GM12891 (cell line): ENCODE measurements at places on chromosomes 13 and 19.

DNA sequence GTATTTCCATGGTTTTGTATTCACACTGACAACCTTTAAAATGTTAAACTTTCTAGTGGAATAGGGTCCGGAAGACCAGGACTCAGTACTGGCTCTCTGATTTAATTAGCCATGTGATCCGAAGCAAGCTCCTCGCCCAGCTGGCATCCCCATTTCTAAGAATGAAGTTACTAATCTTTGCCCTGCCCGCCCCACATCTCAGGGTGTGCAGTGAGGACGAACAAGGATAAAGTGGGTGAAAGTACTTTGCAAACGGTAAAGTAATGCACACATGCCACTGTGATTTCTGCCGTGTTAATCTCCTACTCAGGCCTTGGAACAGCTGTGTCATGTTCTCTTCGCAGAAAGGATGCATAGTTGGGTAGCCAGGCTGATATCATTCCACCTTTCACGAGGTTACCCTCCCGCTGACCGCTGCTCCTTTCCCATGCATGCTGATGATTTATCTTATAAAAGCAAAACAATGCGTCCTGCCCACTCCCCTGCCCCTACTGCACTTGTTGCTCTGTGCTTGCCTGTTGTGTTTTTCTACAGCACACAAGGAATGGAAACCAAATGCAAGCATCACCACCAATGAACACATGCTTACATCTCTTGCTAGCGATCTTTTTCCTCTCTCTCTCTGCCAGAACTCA, 539.0 kb downstream of the EFNB2 start:
- DNase-seq: no peak

DNA sequence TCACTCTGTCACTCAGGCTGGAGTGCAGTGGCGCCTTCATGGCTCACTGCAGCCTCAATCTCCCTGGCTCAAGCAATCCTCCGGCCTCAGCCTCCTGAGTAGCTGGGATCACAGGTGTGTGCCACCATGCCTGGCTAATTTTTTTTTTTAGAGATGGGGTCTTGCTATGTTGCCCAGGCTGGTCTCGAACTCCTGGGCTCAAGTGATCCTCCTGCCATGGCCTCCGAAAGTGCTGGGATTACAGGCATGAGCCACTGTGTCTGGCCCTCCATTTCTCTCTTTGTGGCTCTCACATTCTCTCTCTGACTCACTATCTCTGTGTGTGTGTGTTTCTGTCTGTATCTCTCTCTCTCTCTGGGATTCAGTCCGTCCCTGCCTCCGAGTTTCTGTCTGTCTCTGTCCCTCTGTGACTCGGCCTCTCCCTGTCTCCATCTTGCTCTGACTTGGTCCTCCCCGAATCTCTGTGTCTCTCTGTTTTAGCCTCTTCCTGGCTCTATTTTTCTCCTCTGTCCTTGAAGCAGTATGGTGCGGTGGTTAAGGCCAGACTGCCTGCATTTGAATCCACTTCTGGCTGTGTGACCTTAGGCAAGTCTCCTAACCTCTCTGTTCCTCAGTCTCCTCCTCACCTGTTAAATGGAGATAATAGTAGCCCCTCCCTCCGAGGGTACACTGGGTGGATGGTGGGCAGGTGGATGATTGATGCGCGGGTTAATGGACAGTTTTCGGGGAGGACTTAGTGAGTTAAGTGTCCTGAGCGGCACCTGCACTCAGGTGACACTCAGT, 11.0 kb downstream of the MEIS3 start:
- DNase-seq: no peak

DNA sequence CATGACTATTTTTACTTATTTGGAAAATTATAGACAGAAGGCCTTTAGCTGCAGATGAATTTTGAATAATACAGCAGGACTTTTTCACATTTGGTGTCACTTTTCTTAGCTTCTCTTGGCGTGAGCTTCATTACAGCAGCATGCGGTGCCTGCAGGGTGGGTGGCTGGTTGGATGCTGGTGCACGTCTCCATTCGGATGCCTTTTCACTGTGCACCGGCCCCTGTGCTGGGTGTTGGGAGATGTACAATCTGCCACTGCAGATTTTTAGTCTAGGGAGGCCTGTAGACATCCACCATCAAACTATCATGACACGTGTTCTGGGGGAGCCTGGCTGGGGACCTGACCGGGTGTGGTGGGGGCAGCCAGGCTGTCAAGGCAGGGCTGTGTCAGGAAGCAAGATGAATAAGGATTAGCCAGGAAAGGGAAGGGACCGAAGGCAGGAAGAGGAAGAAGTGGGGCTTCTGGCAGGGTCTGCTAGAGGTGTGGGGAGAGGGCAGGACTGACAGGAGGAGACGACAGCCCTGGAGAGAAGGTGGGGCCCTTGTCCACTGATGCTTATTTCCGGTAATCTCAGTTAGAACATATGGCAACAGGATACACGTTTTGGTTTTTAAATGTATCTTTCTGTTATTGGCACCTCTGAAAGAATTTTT, 88.8 kb downstream of the ARHGEF7 start:
- no peak for DNase-seq

DNA sequence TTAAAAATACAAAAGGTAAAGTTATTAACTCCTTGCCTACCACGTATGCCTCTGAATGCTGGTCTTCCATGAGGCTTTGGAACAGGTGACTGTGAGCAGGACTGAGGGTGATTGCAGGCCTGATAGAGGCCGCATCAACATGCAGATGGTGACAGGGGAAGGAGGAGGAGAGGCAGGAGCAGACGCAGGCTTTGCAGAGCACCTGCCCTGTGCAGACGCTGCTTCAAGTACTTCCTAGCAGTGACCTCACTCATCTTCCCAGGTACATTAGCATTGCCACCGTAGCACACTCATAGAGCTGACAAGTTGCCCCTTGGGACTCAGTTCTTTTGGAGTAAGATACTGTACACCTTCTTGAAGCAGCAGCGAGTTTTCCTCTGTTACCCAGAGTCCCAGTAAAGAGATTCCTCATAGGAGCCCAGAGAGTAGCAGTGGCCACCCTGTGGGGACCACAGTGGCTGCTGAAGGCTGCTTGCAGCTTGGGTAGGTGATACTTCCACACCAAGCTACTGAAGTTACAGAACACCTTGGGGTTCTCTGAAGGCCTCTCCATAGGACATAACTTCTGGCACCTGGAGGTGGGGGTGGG, 56.0 kb downstream of the ZNF536 start:
- no peak for DNase-seq

DNA sequence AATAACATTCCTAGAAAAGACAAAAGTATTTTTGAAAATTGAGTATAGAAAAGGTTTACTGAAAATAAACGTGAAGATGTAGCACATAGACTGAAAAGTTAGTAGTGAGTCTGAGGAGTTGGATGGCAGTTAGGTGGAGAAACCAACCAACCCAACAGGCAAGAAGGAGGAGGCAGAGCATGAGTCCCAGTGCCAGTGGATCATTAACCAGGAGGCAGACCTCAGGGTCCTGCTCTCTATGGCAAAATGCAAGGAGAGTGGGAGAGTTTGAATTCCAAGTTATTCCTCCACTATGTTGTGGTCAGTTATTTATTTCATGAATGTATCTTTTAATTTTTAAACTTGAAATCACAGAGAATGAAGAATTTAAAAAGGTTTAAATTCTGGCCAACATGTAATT, 446.4 kb downstream of the GPC6 start:
- no peak for DNase-seq

DNA sequence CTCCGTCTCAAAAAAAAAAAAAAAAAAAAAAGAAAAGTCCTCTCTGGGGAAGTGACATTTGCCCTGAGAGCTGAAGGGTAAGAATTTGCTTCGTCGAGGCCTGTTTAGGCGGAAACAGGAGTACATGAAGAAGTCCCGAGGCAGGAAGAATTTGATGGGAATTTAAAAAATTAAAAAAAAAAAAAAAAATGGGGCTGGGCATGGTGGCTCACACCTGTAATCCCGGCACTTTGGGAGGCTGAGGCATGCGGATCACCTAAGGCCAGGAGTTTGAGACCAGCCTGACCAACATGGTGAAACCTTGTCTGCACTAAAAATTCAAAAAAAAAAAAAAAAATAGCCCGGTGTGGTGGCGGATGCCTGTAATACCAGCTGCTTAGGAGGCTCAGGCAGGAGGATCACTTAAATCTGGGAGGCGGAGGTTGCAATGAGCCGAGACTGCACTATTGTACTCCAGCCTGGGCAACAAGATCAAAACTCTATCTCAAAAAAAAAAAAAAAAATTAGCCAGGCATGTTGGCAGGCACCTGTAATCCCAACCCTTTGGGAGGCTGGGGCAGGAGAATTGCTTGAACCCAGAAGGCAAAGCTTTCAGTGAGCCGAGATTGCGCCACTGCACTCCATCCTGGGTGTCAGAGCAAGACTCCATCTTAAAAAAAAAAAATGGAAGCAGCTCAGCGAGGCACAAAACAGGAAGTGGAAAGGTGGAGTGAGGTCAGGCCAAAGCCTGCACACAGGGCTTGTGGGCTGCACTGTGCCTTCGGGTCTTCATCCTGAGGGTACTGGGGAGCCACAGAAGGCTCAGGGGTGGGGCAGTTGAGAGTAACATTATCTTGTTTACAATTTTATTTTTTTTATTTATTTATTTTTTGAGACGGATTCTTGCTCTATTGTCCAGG, 4.9 kb downstream of the BAX start:
- DNase-seq: no peak

GRCh38 chr13:73462241-73462640, 403.4 kb downstream of the KLF5 start:
- DNase-seq: no peak

- no peak for DNase-seq
These were observed 183.6 kb upstream of the EDNRB start for GRCh38 chr13:78102121-78102677.

- no peak for DNase-seq
These were observed 44.8 kb upstream of the OLFM4 start for GRCh38 chr13:52983836-52984235.

DNA sequence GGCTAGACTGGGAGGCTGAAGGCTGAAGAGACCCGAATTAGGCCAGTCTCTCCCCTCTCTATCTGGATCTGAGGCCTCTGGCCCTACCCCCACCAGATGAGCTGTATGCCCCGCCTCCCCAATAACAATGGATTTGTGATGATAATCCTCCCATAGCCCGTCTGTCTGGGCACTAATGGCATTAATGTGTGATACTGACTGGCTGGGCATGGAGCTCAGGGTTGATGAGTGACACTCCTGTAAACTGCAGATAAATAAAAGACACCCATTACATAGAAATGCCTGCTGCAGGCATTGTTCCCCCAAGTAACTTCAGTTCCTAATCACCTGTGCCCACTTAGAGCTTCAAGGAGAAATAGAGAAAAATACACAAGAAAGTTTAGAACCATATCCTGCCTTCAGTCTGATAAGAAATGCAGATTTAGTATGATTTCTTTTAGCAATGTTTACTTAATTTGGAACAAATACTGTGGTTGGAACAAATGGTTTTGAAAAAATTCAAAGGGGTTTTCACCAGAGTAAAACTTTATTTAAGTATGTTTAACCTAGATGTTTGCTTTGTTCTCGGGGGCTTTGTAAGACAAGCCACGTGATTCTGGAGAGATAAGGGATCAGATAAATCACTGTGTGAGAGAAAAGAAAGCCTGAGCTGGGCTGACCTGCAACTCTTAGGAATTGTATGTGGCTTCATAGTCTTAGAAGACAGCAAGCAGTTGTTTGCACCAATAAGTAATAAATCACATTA, 60.3 kb downstream of the TNFRSF19 start:
- DNase-seq: no peak

DNA sequence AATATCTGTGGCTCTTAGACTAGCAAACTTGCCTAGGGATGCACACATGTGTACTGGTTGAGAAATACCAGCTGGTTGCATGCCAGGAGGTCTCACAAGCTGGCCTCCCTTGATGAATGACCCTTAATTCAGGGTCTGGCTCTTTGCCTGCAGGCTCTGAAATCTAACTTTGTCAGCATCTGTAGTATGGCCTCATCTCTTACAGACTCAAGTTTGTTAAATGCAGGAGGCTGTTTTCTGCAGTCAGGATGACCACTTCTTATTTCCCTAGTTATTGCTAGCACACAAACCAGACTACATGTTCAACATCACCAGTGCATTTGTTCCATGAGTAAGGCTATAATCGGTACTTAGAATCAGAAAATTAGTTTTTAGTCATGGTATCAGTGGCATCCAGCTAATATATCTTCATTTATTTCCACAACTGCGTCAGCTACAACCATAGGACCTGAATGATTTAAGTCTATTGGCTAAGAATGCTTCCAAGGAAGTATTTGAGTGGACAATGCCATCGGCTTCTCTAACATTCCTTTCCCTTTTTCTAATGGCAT, 23.3 kb upstream of the POSTN start:
- no peak for DNase-seq

DNA sequence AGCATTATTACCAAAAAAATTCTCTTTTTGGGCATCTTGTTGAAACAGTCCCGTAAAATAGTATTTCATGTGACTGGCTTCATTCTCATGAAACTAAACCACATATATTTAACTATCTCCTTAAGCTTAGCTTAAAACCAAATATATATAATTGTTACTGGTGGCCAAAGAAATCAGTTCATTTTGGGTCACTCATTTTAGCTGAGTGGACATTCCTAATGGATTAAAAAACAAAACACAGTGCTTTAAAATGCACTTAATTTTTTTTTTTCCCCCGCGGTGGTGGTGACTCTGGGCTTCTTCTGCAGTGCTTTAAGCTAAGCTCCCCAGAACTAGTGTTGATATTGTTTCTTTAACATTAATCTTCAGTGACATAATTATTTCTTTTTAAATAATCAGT, 540.1 kb downstream of the GPC6 start:
- DNase-seq: no peak

DNA sequence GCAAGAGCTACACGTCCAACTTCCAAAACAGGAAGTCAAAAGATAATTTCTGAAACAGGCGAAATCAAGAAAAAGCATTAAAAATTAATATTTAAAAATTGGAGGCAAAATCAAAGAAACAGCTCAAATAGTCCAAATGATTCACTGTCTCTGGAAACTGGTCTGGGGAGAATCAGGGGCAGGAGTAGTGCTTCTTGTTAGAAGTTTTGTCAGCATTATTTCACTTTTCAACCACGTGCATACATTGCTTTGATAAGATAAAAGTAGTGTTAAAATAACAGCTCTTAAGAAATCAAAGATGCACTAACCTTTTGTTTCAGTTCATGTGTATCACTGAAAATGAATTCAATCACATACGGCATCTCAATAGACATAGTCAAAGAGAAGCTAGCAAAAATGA, 53.8 kb downstream of the PARP4 start:
- no peak for DNase-seq

DNA sequence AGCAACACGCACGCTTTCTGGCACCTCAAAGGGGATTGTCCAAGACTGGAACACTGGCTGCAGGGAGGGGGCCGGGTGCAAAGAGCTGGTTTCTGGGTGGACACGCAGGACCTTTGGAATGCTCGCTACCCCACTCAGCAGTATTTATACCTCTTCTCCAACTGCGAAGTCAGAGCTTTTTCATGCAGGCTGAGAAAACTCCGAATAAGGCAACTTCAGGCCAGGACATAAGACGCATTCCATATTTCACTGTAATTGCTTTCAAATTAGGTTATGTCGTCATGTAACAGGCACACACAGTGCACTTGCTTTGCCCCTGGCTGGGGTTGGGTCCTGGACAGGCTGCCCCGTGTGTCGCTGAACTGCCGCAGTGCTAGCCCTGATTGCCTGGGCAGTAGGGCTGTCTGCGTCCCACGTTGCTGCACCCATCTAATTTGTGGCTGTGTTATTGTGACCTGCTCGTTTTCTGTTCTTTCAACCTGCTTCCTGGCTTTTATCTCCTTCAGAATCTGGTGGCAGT, 44.5 kb downstream of the ACTN4 start:
- no peak for DNase-seq

GRCh38 chr19:51367255-51367564, 1.0 kb upstream of the ETFB start:
- no peak for DNase-seq
